ENCODE measurements at places on chromosomes 12 and 14. TPM values are rescaled to one million over a fixed set of nuclear protein-coding genes. Genes with fewer than 3 reads are reported as not detected.

- DNase-seq: no peak
Measured at GRCh38 chr14:55578511-55578910, 1.5 kb upstream of the KTN1 start.

GRCh38 chr14:34147461-34147860 lies 196.6 kb upstream of the EGLN3 start:
- DNase-seq: no peak

Gene KRT79
- total RNA-seq: not detected

Gene PRH2
- total RNA-seq: not detected

Gene ESYT1
- total RNA-seq: 207 TPM
